ENCODE measurements at places on chromosomes 3 and 15. TPM values are rescaled to one million over a fixed set of nuclear protein-coding genes. Genes with fewer than 3 reads are reported as not detected.

DNA sequence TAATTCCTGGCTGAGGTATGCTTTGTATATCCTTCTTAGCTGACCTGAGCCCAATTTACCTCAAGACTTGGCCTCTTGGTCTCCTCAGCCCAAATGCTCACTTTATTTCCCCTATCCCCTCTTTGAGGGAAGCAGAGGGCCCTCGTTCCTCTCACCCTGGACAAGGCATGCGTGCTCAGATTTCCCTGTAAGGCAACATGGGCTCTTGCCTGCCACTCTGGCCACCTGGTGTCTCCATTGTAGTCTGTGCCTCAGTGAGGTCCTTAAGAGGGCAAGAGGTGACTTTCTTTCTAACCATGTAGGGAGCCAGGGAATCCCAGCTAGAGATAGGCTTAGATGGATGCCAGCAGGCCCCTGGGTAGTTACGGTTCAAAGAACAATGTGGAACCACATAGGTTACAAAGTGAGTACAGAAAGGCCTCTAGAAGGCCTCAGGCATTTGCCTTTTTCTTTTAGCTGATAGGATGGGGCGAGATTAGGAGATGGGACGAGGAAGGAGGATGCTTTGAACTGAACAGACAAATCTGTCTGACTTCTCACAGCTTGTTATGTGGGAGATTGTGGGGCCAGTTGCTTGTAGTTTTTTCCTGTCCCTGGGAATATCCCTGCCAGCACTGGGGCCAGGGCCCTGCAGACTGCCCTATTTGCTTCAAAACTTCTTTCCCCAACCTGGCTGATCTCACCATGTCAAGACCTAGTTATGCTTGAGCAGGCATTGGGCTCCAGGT, 1.1 kb upstream of the INTS14 start:
- no peak for DNase-seq

DNA sequence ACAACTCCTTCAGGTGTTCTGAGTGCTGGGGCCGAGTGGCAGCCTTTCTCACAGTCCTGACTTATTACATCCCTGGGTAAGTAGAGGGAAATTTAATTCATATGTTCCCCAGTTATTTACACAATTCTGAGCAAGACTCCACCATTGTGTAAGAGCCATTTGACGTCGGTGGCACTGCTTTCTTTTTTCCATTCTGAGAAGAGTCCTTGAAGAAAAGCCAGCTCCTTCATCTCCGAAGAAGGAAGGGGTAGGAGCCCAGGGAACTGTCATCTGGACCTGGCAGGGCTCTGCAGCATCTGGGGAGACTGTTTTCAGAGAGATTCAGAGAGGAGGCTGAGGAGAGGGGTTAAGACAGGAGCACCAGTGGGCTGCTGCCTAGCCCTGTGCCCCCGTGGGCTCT, 22.6 kb upstream of the MASP1 start:
- no peak for DNase-seq

GRCh38 chr3:171497468-171497867, 37.3 kb upstream of the TNIK start:
- no peak for DNase-seq

GRCh38 chr15:68646696-68647095, 67.9 kb downstream of the CORO2B start:
- no peak for DNase-seq

DNA sequence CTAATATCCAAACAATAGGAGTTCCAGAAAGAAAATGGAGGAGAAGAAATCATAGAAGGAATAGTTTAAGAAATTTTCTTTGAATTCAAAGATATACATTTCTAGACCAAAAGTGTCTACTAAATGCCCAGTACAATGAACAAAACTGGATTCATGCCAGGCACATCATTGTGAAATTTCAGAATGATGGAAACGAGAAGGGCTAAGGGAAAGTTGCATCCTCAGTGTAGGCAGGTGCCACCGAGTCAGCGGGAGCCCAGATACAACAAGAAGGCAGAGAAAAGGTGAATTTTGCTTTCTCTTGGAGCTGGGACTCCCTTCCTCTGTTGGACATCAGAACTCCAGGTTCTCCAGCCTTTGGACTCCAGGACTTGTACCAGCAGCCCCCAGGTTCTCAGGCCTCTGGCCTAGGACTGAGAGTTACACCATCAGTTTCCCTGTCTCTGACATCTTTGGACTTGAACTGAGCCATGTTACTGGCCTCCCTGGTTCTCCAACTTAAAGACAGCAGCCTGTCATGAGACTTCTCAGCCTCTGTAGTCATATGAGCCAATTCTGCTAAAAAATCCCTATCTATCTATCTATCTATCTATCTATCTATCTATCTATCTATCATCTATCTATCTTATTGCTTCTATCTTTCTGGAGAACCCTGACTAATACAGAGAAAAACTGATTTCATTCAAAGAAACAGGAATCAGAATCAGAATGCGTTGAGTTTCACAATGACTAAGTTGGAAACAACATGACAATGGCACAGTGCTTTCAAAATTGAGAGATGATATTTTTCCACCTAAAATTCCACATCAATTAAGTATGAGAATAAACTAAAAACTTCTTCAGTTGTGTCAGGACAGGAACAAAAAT, 207.7 kb downstream of the FAM43A start:
- DNase-seq = no peak

- no peak for DNase-seq
Measured at GRCh38 chr3:193530231-193531165, 24.2 kb downstream of the ATP13A4 start.

TOP2B gene
- 198 TPM for total RNA-seq

SCAANT1 gene
- not detected for total RNA-seq
